NCI-H2081 (cell line): ENCODE measurements at places on chromosomes 1 and 21.

DNA sequence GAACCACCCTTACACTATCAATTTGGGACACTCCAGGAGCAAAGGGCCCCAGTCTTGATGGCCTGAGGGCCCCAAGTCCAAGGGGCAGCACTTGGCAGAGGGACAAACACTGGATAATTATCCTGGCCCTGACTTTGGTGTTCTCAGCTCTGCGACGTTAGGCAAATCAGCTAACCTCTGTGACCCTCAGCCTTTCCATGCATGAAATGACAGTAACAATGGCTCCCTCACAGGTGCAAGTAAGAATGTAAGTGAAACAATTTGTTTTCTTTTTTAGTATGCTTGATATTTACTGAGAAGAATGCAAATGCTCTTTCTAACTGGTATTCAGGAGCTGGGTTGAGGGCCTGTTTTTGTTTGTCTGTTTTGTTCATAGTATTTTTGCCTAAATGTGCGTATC, 61.6 kb upstream of the PRDX6 start:
- no peak for DNase-seq

DNA sequence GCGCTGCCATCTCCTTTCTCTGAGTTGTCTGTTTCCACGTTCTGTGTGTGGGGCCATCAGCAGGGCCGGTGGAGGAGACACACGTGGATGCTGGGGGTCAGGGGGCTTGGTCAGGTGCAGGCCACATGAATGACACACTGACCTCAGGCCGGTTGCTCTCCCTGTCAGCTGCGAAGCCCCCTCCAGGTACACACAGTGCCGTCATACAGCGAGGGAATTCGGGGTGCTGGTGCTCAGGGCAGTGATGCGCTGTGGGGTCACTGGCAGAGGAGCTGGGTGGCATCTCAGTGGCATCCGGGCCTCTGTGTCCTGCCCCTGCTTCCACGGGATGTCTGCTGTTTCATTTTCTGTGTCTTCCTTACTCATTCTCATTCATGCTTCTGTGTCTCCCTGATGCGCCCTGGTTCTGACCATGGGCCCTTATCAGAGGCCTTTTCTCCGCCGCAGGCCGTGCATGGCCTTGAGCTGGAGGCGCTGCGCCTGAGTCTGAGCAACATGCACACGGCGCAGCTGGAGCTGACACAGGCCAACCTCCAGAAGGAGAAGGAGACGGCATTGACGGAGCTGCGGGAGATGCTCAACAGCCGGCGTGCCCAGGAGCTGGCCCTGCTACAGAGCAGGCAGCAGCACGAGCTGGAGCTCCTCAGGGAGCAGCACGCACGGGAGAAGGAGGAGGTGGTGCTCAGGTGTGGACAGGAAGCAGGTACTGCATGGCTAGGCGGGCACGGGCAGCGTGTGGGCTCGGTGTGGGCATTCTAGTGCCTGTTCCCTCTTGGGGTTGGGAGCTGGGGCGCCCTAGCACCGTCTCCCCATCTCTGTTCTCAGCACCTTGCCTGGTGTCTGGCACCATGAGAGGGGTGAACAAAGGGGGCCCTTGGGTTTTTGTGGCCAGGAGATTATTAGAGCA, 22.6 kb downstream of the PCNT start:
- DNase-seq = no peak

GRCh38 chr1:229579059-229579673, 20.7 kb upstream of the ABCB10 start:
- DNase-seq = peak; percentile 90

- no peak for DNase-seq
These were observed 55.1 kb upstream of the CR2 start for GRCh38 chr1:207398986-207399385.

- DNase-seq = no peak
These were observed 29.8 kb downstream of the DBT start for GRCh38 chr1:100219883-100220282.

- no peak for DNase-seq
These were observed 47.1 kb downstream of the ZMYM4 start for GRCh38 chr1:35315649-35316048.

GRCh38 chr1:203274603-203275381, 30.5 kb upstream of the BTG2 start:
- DNase-seq = no peak

DNA sequence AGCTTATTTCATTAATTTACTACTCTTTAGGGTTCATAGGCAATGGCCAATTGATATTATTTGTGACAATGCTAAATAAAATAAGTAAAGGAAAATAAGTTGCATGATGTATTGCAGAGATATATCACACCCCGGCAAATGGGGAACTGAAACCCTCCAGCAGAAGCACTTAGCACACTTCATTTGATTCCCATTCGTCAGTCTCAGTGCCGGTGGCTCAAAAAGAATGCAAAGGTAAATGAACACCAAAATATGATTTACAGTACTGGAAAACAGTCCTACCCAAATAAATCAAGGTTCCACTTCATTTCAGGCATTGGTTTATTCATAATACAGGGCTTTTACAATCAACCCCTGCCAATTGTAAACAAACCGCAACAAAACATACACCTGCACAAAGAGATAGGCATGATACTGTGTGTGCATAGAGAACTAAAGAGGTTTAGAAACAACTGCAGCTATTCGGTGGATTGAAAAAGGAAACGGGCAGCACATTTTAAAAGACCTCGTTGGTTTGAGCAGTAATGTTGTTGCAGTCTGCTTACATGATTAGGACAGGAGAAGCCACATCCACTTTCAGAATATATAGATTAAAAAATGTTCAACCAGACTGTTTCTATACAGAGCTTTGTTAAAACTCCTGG, 1019.2 kb downstream of the TTLL7 start:
- DNase-seq = peak; percentile 78

GRCh38 chr1:13813398-13814012, 113.5 kb downstream of the PRDM2 start:
- DNase-seq = no peak

GRCh38 chr1:231442735-231443134, 20.6 kb upstream of the EGLN1 start:
- DNase-seq = no peak

- DNase-seq = no peak
These were observed 3.7 kb downstream of the KAZN start for GRCh38 chr1:14602136-14602535.

GRCh38 chr1:53942127-53942957, 3.2 kb downstream of the IFT25 start:
- no peak for DNase-seq

GRCh38 chr1:86703696-86704457, 499 bp upstream of the SH3GLB1 start:
- peak; percentile 57 for DNase-seq

DNA sequence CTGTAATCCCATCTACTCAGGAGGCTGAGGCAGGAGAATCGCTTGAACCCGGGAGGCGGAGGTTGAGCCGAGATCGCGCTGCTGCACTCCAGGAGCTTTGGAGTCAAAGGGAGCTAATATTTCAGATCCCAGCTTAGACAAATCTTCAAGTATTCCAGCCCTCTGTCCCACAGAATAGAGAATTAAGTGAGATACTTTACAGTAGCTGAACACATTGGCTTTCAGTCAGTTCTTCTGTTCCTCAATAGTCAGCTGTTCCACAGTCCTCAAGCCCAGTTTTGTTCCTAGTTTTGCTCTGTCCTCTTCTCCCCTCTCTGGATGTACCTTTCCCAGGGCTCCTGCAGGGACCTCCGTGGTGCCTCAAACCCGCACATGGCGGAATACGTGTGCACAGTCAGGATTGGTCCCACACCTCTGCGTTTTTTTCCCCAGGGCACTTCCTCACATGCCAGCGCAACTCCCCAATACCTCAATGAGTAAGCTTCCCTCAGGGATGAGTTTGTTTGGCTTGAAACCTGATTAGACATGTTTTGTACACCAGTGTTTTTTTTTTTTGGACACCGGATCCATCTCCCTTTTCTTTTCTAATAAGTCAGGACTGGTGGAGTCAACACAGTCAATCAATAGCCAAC, 1.2 kb downstream of the MFN2 start:
- no peak for DNase-seq

DNA sequence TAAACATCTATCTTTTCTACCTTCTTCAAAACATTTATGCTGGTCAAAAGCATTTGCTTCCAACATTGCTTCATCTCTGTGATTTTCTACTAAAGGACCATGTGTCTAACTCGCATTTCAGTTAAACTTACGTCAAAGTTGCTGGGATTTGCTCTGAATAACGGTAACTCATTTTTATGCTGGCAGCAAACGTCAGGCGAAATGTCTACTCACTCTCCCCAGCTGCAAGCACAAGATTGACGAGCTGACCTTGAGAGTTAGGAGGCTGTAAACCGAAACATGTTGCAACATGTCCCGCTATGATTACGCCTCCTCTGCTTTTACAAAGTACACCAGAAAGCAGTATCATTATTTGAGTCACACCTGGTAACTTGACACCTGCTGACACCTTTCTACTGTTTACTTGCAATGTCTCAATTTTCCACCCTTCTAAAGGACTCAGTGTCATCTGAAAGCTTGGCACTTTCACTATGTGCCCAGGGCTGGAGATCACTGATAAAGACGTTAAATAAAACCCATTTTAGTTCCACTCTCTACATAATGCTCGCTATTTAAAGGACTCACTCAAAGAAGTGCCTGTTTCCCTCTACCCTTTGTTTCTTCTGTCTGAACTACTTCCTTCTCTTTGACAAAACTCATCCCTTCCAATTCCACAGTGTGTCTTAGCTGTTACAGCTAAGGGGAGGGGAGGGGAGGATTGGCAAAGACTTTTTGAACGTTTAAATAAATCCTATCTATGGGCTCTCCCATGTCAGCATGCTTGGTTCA, 111.9 kb downstream of the PTPN14 start:
- DNase-seq = peak; percentile 45

- no peak for DNase-seq
These were observed 25.2 kb downstream of the CCN1 start for GRCh38 chr1:85605484-85606413.

DNA sequence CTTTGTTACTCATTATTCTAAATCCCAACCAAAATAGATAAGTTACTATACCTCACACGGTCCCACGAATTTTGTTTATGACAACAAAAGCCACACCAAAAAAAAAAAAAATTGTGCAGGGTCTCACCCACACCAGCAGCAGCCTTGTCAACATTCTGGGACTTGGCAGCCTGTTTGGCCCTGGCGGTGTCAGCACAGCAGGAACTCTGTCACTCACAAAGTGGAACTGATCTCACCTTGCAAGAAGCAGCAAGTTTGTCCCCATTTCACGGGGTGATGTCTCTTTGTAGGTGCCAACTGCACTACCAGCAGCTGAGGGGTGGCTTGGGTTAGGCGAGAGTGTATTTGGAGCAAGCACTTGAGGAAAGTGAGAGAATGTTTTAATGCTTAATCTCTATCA, 75.0 kb upstream of the CHRM3 start:
- DNase-seq = no peak

- no peak for DNase-seq
These were observed 108.6 kb downstream of the GDAP2 start for GRCh38 chr1:117820694-117821381.

GRCh38 chr1:112496290-112496689, 12.5 kb upstream of the WNT2B start:
- no peak for DNase-seq

DNA sequence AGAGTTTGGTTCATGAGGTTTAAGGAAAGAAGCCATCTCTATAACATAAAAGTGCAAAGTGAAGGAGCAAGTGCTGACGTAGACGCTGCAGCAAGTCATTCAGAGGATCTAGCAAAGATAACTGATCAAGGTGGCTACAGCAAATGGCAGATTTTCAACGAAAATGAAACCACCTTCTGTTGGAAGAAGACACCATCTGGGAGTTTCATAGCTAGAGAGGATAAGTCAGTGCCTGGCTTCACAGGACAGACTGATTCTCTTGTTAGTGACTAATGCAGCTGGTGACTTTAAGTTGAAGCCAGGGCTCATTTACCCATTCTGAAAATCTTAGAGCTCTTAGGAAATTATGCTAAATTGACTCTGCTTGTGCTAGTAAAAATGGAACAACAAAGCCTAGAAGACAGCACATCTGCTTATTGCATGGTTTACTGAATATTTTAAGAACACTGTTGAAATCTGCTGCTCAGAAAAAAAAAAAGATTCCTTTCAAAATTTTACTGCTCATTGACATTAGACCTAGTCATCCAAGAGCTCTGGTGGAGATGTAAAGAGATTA, 10.5 kb downstream of the MAEL start:
- no peak for DNase-seq

DNA sequence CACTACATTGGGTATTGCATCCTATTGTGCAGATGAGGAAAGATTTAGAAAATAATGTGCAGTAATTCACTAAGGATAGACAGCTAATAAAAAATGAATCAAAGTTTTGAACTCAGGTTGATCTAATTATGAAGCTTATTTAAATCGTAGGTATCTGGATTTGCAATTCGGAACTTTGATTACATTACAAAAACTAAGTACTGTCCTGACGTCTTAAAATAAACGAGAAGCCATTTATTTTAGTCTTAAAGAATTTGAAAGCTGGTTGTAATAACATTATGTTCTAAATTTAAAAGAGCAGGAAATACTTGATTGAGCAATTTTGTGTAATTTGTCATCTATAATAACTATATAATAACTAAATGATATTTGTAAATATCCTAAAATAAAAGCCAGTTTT, 235.9 kb downstream of the TPR start:
- no peak for DNase-seq

- DNase-seq = no peak
These were observed 36.1 kb downstream of the LRIF1 start for GRCh38 chr1:110927484-110928075.

DNA sequence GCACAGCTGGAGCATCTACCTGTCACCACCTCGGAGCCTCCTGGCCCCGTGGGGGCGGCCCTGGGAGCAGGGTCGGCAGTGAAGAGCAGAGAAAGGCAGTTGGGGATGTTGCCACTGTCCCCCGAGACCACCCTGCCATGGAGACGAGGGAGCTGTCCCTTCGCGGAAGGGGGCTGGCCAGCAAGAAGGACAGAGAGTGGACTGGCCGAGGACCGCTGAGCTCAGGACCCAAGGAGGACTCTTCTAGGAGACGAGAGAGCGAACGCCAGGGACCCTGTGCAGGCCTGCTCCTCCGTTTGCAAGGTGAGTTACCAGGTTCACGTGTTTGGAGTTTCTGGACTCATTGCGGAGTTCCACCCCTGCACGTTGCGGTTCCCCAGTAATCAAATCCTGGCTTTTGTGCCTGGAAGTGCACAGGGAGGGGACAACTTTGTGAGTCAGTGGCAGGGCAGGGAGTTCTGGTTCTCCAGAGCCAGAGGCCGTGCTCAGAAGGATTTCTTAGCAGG, 5.6 kb upstream of the POFUT2 start:
- DNase-seq = no peak

DNA sequence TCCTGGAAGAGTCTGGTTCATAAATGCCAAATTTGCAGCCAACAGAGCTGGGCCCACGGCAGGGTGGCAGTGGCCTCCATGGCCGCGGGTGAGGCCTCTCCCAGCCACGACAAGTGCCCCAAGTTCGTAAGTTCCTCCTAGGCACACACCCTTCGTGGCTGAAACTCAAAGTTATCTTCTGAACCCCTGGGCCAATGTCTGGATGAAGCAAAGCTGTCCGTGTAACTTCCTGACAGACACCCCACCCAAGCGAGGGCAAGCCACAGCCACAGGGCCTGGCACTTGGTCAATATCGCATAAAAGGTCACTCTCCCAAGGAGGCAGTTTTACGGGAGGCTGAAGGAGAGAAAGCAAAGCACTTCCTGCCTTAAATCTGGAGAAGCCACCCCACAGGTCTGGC, 27.8 kb upstream of the GPR153 start:
- no peak for DNase-seq
